ENCODE measurements at places on chromosomes 13 and 19. TPM values are rescaled to one million over a fixed set of nuclear protein-coding genes. Genes with fewer than 3 reads are reported as not detected.

CGB2 gene
- not detected for total RNA-seq

SIGLEC8 gene
- total RNA-seq, result not detected

CLN5 gene
- 33.0 TPM for total RNA-seq

CD177 gene
- total RNA-seq, result 0.39 TPM

CBARP gene
- total RNA-seq, result 3.5 TPM

ZNF699 gene
- 19.3 TPM for total RNA-seq

NXNL1 gene
- total RNA-seq, result not detected

SLITRK1 gene
- not detected for total RNA-seq

ENOX1 gene
- 1.6 TPM for total RNA-seq

KCNC3 gene
- total RNA-seq, result 3.9 TPM

MEX3D gene
- total RNA-seq, result 80.5 TPM

KLHL26 gene
- total RNA-seq, result 0.79 TPM

EDNRB gene
- total RNA-seq, result 59.6 TPM

FCGBP gene
- total RNA-seq, result 0.22 TPM

NUP62 gene
- 40.7 TPM for total RNA-seq

CGB3 gene
- not detected for total RNA-seq

PLVAP gene
- total RNA-seq, result not detected

FGF22 gene
- 0.39 TPM for total RNA-seq

RAB3A gene
- 1.5 TPM for total RNA-seq
